ENCODE measurements at places on chromosomes 2 and 18.

DNA sequence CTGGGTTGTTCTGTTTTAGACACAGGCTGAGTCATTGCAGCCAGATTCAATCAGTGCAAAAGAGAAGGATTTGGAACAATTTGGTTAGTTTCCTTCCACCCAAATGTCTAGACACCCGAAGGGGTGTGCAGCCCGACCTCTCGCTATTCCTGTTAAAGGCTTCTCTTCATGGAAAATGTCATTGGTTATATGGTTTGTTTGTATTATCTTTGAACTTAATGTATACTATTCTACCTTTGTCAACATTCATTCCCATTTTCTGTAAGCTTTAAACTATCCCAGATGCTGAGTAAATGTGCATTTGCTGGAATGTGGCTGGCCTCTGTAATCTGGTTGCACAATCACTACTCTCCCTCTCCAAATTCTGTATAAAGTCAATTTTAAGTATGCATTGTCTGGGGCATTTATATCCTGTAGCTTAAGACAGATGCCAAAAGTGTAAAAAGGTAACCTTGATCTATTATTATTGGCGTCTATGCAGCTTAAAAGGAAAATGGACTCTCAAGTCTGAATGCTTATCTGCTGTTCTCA lies 80.4 kb upstream of the RND3 start:
- no peak for DNase-seq

GRCh38 chr18:35711227-35711626 lies 129.7 kb downstream of the GALNT1 start:
- no peak for DNase-seq

DNA sequence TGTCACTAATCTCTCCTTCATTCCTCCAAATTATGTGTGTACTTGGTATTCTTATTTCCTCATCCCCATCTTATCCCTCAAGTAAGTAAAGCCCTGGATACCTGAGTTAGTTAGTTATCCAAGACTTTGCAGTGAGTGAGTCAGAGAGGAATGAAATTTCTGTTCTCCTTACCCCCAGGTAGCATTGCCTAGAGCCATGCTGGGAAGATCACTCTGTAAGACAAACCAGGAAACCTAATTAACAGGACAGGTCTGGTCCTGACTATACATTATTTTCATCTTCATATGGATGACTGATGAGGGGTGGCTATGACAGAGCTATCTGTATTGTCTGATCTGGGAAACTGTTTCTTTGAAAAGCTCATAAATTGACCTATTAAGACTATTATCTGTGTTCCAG lies 55.0 kb upstream of the ITGA6 start:
- DNase-seq, result no peak

DNA sequence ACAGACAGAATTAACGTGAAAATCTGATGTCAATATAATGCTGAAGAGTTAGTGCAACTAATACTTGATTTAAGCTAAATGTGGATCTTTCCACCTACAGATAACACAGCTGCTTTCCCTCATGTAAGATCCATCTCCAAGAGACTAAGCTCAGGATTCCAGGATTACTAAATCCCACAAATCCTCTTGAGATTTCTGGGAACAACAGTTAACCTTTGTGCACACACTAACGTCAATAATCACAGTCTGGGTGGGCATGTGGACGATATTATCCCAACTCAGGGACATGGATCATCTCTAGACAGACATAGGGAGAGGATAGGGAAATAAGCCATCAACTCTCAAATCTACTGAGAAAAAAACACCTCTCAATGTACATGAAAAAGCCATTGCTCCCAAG lies 432.6 kb downstream of the SATB2 start:
- no peak for DNase-seq

GRCh38 chr2:219576505-219577388 lies 4.6 kb downstream of the INHA start:
- no peak for DNase-seq

DNA sequence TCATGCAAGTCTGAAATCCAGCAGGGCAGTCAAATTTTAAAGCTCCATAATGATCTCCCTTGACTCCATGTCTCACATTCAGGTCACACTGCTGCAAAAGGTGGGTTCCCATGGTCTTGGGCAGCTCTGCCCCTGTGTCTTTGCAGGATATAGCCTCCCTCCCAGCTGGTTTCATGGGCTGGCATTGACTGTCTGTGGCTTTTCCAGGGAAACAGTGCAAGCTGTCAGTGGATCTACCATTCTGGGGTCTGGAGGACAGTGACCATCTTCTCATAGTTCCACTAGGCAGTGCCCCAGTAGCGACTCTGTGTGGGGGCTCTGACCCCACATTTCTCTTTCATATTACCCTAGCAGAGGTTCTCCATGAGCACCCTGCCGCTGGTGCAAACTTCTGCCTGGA lies 220.6 kb upstream of the COPS8 start:
- no peak for DNase-seq

DNA sequence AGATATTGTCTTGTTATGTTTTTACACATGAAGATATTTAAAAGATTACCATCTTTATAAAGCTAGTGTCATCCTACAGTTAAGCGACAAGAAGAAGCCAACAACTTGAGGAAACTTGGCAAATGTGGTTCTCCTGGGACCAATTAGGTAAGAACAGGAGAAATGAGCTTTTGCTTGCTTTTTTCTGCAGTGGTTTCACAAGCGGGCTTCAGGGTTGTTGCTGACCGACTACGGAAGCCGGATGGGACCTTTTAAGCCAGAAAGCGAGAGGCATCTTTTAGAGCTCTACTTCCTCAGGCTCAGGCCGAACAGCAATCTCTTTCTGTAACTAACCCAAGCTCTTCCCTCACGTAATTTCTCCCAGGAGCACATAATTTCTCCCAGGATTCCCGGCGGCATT lies 256.5 kb downstream of the CNTNAP5 start:
- no peak for DNase-seq

GRCh38 chr18:1463981-1464380 lies 559.3 kb downstream of the ADCYAP1 start:
- DNase-seq, result no peak

All from activated CD8-positive, alpha-beta memory T cell treated with anti-CD3 and anti-CD28 coated beads, Interleukin-2, amount 50 U/mL, for 4 hours (primary cell).